ENCODE measurements at places on chromosomes 2 and 18.

GRCh38 chr2:239152239-239152915 is 248.4 kb downstream of the HDAC4 start:
- DNase-seq = no peak

GRCh38 chr2:26284132-26284531 is 39.4 kb downstream of the HADHB start:
- peak; percentile 64 for DNase-seq

GRCh38 chr2:104254017-104254416 is 599.9 kb upstream of the POU3F3 start:
- DNase-seq = no peak

DNA sequence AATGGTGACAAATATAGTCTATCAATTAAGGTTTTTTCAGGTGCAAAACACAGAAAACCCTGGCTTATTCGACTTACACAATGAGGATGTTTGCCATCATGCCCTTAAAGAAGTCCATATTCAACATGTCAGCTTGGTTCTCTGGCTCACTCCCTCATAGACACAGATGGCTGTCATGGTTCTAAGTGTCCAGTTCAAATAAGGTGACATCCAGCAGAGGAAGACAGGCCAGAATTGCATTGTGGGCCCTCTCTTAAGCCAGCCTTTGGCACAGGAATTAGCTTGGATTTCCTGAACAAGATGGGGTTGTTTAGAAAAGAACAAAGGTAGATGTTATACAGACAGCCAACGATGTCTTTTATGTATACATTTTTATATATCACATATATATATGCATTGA is 18.7 kb upstream of the SLC1A4 start:
- DNase-seq = no peak

DNA sequence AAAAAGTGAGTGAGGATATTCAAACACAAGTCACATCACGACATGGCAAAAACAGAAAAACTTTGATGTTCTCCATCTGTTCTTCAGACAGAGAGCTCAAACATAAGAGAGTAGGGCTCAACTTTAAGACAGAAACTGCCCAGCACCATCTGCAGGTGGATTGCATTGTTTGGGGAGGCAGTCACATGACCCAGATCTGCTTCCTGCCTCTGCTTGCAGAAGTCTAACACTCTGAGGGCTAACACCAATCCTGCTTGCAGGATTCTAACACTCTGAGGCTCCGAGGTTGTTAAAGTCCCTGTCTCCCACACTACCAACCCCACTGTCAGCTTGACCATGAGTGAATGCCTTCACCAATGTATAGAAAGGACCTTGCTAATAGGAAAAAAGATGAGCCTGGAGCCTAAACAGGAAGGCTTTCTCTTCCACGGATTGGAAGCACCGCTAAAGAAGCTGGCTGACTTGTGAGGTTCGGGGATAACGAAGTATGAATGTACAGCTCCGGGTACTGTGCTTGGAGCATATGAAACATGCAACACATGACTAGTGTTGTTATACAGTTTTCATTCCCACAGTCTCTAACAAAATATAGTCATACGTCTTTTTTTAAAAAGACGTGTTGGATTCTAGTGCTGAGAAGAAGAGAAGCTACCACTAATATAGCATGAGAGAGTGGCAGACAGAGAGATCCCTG is 176.6 kb upstream of the CREB1 start:
- DNase-seq = no peak

DNA sequence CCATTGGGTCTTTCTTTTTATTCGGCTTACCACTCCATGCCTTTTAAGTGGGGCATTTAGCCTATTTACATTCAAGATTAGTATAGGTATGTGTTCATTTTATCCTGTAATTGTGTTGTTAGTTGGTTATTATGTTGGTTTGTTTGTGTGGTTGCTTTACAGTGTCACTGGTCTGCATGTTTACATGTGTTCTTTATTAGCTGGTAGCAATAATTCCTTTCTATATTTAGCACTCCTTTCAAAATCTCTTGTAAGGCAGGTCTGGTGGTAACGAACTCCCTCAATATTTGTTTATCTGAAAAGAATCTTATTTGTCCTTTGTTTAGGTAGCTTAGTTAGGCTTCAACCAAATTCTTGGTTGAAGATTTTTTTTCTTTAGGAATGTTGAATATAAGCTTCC is 68.7 kb upstream of the XDH start:
- no peak for DNase-seq

DNA sequence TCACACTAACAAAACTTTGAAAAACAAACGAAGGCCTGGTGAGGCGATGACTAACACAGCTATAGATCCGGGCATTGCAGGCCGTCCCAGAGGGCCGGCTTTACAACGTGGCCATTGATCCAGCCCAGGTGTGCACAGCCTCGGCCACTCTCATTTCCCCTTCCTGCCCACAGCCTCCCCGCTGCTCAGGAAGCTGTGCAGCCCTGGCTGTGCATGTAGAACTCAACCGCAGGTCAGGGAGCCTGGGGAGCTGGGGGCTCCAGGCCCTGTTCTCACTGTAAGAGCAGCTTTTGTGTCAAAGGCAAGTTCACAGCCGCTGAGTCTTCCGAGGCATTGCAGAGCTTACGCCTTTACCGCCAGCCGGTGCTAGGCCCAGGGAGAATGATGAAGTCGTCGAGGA is 87.2 kb downstream of the LONRF2 start:
- DNase-seq = peak; percentile 29

DNA sequence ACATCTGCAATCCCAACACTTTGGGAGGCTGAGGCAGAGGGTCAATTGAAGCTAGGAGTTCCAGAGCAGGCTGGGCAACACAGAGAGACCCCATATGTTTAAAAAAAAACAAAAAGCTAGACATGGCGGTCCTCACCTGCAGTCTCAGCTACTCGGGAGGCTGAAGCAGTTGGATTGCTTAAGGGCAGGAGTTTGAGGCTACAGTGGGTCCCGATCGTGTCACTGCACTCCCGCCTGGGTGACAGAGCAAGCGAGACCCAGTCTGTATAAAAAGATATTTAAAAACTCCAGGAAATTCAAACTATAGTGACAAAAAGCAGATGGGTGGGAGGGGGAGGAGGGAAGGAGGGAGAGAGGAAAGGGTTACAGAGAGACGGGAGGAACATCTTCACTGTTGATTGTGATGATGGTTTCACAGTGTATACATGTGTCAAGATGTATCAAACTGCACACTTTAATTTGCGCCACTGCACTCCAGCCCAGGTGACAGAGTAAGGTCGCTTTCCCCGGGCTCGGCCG is 942 bp upstream of the ZNF236 start:
- DNase-seq = no peak

GRCh38 chr2:142422769-142423168 is 292.0 kb upstream of the LRP1B start:
- no peak for DNase-seq

GRCh38 chr2:219918944-219919343 is 291.5 kb downstream of the SLC4A3 start:
- DNase-seq = no peak

DNA sequence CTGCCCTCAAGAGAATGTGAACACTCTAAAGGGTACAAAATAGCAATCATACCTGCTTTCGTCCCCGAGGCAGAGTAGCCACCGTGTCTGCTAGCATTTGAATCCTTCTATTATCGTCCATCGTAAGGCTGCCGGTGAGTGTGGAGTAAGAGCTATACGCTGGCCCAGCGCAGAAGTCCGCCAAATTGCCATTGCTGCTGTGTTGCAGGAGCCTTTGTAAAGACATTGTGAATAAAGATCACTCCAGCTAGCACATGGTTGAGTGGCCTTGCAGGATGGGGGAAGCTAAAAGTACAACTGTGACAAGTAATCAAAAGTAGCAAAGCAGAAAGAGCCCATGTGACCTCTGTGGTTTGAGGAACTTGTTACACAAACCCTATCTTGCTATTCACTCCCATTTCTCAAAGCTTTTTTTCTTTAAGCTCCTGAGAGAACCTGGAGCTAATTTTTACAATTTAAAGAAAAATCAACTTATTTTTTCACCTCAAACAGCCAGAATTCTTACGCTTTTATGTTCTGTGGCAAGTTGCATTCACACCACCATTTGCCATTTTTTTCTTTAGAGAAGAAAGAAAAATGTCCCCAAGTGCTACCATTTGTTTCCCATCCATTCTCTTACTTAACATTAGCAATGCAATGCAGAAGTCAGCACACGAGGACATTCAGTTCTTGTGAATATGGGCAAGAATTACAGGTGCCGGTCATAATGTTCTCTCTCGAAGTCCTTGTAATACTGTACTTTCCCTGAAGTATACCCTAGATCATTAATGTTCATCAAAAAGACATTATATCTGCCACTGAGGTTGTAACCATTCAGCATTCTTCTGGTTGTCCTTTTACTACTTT is at the start of gene CYTIP:
Gene CYTIP (minus strand): TSS at position 295 of the 846 bp plus-strand sequence. CDS start 69 bp downstream, at position 226.
- no peak for DNase-seq

DNA sequence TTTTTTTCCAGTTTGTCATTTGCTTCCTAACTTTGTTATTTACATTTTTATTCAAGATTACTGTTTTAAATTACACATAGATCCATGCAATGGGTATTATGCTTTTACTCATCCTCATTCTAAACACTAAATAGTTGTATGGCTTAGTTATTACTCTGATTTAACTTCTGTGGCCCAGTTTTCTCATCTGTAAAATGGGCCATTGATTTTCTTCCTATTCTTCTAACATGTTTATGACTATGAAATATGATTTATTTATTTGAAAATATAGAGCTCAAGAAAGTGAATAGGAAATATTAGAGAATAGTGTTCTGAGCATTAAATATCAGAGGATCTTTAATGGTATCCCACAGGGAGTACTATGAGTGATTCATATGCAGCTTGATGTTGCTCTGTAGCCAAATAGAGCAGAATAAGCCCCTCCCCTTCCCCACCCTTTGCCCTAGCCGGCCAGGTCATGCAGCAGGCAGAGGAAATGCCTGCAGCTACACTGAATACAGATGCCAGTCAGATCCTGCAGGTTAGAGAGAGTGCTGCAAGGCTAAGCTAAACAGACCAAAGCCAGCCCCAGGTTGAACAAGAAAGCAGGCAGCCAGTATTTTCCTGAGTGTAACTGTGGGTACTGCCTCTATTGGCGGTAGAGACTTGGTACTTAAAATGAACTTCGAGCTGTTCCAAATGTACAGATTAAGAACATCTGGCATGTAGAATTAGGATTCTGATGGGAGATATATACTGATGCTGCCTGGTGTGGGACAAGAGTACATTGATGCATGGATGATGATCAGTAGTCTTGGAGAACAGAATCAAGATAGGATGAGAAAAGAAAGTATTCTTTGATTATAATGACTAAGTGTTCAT is 11.7 kb upstream of the ACYP2 start:
- peak; percentile 67 for DNase-seq

- DNase-seq = no peak
Measured at GRCh38 chr2:222322236-222322635, 23.4 kb upstream of the PAX3 start.

- no peak for DNase-seq
Measured at GRCh38 chr2:150431561-150432311, 55.7 kb downstream of the RND3 start.

- no peak for DNase-seq
Measured at GRCh38 chr2:225416616-225417367, 17.3 kb downstream of the NYAP2 start.

GRCh38 chr2:62733546-62733945 is 28.0 kb downstream of the EHBP1 start:
- DNase-seq = no peak

DNA sequence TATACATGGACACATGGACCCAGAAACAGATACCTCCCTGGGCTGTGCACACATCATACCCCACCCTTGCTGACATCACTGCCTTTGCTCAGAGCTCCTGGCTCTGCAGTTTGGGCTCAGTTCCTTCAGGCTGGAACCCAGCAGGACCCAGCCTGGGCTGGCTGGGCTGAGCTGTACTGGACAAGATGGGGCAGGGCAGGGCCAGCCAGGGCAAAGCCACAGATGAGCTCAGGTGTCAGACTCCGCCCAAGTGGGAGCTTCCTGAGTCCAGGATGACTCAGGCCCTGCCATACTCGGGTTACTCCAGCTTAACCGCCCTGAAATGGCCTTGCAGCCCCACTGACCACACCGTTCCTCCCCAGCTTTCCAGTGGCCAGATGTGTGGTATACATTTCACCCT is 284.9 kb downstream of the OSR1 start:
- peak; percentile 84 for DNase-seq

- DNase-seq = no peak
Measured at GRCh38 chr2:28381225-28382180, 11.2 kb upstream of the FOSL2 start.

GRCh38 chr2:96188821-96189526 is 19.7 kb downstream of the STARD7 start:
- DNase-seq = no peak

DNA sequence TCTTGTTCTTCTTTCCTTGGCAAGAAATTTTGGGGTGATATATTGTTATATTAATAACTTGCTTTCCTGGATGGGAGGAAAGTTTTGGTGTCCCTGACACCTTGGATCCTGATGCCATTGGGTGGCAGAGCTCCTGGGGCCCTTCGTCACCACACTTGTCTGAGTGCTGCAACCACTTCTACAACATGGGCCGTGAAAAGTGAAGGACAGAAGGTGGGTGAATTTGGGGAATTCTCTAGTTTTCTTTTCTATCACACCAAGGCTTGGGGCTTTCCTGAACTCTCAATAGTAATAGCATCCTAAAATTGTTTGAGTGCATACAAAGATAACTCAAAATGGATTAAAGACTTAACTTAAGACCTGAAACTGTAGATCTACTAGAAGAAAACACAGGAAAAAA is 10.0 kb downstream of the ACOXL start:
- no peak for DNase-seq

- DNase-seq = no peak
Measured at GRCh38 chr2:42436370-42436769, 57.4 kb downstream of the KCNG3 start.

DNA sequence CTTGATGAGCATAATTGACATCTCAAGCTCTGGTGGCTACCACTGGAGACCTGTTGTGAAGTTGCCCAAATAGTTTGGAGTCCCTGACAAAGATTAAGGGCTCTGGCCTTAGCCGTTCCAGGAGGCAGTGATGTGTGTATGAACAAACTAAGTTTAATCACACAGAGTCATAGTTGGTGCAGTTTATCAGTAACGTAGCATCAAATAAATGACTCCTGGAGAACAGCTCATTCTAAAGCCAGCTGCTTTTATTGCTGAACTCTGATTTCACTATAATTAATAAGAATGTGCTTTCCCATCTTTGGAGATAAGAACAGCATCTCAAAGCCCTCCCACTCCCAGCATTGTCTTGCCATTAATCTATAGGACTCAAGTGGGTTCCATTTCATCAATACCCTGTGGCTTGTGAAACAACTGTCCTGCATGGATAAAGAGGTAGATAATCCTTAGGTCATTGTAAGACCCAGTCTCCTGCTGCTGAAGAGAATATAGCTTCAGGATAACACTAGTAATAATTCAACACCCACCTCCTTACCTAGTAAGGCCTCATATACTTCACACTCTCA is 211.4 kb upstream of the THUMPD2 start:
- DNase-seq = no peak

Data from urothelium cell line (cell line).